ENCODE measurements at places on chromosomes 1 and 21.

GRCh38 chr1:203028784-203029553 is 2.7 kb downstream of the PPFIA4 start:
- no peak for DNase-seq

DNA sequence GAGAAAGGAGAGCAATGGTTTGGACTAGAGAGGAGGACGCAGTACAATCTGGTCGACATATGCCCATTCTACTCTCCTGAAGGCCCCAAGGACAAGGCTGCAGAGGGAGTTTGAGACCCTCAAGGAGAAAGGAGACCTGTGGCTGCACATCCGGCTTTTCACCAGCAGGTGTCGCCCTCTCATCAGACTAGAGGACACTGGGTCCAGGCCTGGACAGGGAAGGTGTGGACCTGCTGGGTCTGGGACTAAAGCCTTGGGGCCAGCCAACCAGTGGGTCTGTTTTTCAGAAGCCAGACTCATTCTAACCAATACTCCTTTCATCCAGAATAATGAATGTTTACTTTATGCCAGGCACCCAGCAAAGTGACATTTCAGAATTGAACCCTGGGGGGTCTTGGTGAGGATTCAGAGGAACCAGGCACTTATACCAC is 5.0 kb downstream of the SRARP start:
- peak; percentile 62 for DNase-seq

GRCh38 chr1:26541431-26541815 is 11.9 kb downstream of the RPS6KA1 start:
- no peak for DNase-seq

GRCh38 chr1:174519844-174520243 is 72.1 kb downstream of the GPR52 start:
- DNase-seq: no peak

DNA sequence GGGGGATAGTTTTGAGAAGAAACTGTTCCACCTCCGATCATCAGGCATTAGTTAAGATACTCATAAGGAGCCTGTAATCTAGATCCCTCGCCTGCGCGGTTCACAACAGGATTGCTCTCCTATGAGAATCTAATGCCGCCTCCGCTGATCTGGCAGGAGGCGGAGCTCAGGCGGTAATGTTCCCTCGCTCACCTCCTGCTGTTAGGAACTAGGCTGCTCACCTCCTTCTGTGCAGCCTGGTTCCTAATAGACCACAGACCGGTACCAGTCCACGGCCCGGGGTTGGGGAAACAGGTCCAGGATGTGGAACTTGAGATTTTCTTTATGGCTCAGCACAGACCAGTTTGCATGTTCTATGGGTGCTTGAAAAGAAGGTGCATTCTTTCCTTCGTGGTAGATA is 27.2 kb upstream of the FAM3B start:
- DNase-seq: no peak

GRCh38 chr1:108590957-108591356 is 31.1 kb downstream of the EEIG2 start:
- DNase-seq: peak; percentile 79

DNA sequence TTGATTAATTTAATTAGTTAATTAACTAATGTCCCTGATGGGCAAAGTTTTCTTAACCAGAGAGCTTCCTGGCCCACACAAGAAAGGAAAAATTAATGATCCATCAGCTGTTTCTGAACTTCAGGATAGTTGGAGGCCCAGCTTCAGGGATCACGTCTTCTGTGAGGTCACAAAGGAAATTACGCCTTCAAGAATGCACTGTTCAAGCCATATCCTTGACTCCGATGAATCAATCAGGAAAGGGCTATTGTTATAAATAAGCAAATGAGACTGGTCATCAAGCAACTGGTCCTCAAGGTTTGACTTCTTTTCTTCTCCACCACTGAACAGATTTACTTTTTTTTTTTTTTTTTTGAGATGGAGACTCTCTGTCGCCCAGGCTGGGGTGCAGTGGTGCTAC is 40.6 kb downstream of the TCP10L start:
- DNase-seq: no peak

- no peak for DNase-seq
Observed at GRCh38 chr1:184861755-184862336, 107.2 kb upstream of the EDEM3 start.

DNA sequence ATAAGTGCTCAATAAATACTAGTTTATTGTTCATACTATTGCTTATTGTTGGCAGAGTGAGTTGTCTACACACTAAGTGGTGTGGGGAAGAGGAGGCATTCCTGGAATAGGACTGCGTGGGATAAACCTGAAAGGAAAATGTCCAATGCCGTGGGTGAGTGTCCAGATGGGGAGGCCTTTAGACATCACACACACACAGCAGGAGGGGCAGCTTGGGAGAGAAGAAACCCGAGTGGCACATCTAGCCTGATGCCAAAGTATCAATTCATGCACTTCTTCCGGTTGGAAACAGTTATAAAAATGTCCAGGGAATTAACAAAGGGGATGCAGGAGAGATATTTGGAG is 27.3 kb downstream of the CCN1 start:
- no peak for DNase-seq
